ENCODE measurements at places on chromosomes 1 and 21. TPM values are rescaled to one million over a fixed set of nuclear protein-coding genes. Genes with fewer than 3 reads are reported as not detected.

The KCNK1 gene
- 10.0 TPM for polyA plus RNA-seq

The BNIPL gene
- 3.1 TPM for polyA plus RNA-seq

The ATP1A2 gene
- 5.5 TPM for polyA plus RNA-seq

The GADD45A gene
- 218 TPM for polyA plus RNA-seq

The LMX1A gene
- not detected for polyA plus RNA-seq

The DENND2C gene
- 0.88 TPM for polyA plus RNA-seq

The SGIP1 gene
- polyA plus RNA-seq: 8.3 TPM

The UBL4B gene
- not detected for polyA plus RNA-seq

The RIPK4 gene
- polyA plus RNA-seq: 11.6 TPM

The RASAL2 gene
- 2.2 TPM for polyA plus RNA-seq

The TAS1R1 gene
- not detected for polyA plus RNA-seq

The RAB42 gene
- polyA plus RNA-seq: 0.32 TPM

The GJB4 gene
- not detected for polyA plus RNA-seq

The CRYAA gene
- polyA plus RNA-seq: 28.6 TPM

The CLDN14 gene
- polyA plus RNA-seq: 10.0 TPM

The HAO2 gene
- polyA plus RNA-seq: 183 TPM

The XPR1 gene
- 10.9 TPM for polyA plus RNA-seq

The AKR7A3 gene
- 108 TPM for polyA plus RNA-seq

The SF3B4 gene
- 40.6 TPM for polyA plus RNA-seq

The ZMYND12 gene
- polyA plus RNA-seq: 17.7 TPM

The CALML6 gene
- 1.2 TPM for polyA plus RNA-seq

The FAM163A gene
- polyA plus RNA-seq: not detected

The KRTAP7-1 gene
- polyA plus RNA-seq: not detected

The FLG2 gene
- polyA plus RNA-seq: not detected

The SPSB1 gene
- 12.7 TPM for polyA plus RNA-seq

The DPT gene
- 4.8 TPM for polyA plus RNA-seq

The CYP4X1 gene
- polyA plus RNA-seq: 5.6 TPM

The BMP8B gene
- polyA plus RNA-seq: 0.34 TPM

The CFH gene
- polyA plus RNA-seq: 24.8 TPM

The C1orf74 gene
- polyA plus RNA-seq: 2.5 TPM

The C1orf141 gene
- polyA plus RNA-seq: not detected

The CD244 gene
- 0.15 TPM for polyA plus RNA-seq

The RIIAD1 gene
- polyA plus RNA-seq: 4.0 TPM

The OR2T2 gene
- not detected for polyA plus RNA-seq

The OLIG2 gene
- polyA plus RNA-seq: not detected

The KCNT2 gene
- 0.39 TPM for polyA plus RNA-seq

The CLCA4 gene
- not detected for polyA plus RNA-seq
